ENCODE measurements at places on chromosomes 1 and 21.
A peak's percentile ranks its signal among the peaks of the same experiment; 100 is the strongest.

DNA sequence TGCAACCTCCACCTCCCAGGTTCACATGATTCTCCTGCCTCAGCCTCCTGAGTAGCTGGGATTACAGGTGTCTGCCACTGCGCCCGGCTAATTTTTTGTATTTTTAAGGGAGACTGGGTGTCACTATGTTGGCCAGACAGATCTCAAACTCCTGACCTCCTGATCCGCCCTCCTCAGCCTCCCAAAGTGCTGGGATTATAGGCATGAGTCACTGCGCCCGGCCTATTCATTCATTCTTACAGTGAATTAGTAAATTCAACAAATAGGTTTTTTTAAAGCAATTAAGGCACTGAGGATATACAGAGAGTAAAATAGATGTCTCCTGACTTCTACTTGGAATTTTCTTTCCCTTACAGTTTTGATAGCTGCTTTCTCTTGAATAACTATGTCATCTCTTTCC lies 43.5 kb downstream of the CDC42 start:
- no peak for DNase-seq

DNA sequence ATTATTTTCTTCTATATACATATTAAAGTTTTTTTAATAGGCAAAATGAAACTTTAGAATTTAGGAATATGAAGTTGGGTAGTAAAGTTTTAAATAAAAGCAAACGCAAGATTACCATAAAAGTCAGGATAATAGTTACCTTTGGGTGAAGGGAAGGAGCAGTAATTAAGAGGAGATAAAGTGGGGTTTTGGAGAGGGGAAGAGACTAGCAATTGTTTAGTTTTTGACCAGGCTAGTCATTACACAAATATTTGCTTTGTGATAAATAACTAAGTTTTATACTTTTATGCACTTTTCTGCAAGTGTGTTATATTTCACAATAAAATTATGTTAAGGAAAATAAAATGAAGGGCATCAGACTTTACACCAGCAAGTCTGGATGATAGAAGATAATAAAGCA lies 27.7 kb upstream of the GUCA2B start:
- DNase-seq: no peak

- DNase-seq: no peak
Observed at GRCh38 chr21:28294051-28294450, 698.6 kb downstream of the LTN1 start.

DNA sequence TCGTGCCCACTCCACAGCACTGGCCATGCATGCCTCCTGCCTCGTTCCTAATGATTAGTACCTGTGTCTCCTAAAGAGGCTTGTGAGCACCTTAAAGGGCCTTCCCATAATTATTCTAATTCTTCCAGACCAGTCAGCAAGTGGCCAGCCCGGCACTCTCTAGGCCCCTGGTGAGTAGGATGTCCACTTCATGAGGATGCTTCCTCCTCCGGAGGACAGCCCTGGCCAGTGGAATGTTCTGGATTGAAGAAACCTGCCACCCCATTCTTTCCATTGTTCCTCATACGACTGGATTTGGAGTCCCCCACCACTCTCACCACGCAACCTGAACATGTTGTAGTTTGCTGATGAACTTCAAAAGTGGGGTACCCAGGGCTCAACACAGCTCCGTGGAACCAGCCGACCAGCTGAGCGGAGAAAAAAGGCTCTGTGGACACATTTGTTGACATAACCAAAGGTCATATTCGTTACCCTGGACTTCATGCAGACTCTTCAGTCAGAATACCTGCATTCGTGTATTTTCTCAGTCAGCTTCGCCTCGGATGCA lies 46.7 kb upstream of the LBR start:
- no peak for DNase-seq

DNA sequence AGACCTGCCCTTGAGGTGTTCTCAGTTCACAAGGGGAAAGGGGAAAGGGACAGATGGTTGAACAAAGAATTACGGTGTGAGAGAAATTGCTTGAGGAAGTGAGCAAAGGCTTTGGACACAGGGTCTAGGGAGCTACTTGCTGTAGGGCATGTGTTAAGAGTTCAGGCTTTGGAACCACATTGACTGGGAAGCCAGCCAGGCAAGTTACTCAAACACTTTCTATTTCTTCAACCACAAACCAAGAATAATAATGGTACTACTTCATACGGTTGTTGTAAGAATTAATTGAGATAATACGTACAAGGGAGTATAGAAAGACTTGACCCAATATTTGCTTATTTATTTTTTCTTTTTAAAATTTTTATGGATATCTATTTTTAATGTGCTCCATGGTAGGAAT lies 26.6 kb downstream of the AK4 start:
- DNase-seq: peak; percentile 60

All from bone marrow (tissue), 2 donors.